Stomach (tissue), 19 donors: ENCODE measurements at places on chromosomes 5 and 9. TPM values are rescaled to one million over a fixed set of nuclear protein-coding genes. Genes with fewer than 3 reads are reported as not detected.
A peak's percentile ranks its signal among the peaks of the same experiment; 100 is the strongest.

GRCh38 chr9:124349267-124349666 is 66.0 kb downstream of the PSMB7 start:
- DNase-seq: no peak

PLPP7 gene
- 1.8 TPM for total RNA-seq

PTGES2 gene
- total RNA-seq: 570 TPM

GRCh38 chr5:145699846-145700245 is 135.3 kb downstream of the PRELID2 start:
- no peak for DNase-seq

ASPN gene
- 9.9 TPM for total RNA-seq

LSM11 gene
- 1.2 TPM for total RNA-seq

DNA sequence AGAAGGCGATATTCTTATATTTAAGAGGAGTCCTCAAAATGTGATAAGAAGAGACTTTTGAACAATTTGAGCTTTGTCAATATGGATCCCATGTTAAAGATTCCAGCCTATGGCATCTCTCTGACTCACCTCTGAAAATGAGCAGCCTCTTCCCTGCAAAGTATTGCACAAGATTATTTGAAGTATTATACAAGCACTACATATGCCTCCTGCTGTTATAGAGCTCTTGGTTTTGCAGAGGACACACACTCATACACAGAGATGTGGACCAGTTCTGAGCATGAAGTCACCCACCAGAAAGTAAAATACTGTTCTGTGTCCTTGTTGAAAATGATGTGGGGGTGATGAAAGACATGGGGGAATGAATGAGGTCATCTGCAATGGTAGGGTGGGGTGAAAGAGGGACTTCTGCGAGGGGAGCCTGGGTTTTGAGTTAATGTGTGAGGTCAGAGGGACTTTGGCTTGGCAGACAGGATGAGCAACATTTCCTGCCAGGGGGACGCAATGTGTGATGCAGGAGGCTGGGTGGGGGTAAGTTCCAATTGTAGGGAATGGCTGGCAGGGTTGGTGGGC is 25.8 kb downstream of the FBXL7 start:
- DNase-seq: no peak

DNA sequence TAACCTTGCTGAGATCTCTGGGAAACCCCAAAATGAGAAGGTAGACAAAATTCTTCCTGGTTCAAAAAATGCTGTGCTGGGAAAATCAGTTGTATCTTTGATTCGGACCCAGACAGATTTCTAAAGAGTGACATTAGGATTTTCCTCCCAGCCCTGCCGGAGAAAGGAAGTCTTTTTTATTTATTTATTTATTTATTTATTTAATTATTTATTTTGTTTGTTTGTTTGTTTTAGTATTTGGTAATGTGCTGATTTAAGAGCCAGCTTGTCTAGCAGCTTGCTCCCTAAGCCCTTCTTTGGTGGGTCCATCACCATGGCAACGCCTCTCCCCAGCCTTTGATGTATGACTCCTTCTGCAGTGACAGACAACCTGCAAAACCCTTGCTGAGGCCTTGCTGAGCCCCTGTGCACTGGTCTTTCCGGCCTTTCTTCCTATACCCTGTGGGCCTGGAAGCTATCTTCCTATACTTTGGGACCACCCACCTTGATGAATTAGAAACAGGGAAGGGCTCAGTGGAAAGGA is 60.6 kb upstream of the AFAP1L1 start:
- DNase-seq: peak; percentile 27

GRCh38 chr9:13900449-13900848 is 413.5 kb downstream of the NFIB start:
- DNase-seq: peak; percentile 9

DNA sequence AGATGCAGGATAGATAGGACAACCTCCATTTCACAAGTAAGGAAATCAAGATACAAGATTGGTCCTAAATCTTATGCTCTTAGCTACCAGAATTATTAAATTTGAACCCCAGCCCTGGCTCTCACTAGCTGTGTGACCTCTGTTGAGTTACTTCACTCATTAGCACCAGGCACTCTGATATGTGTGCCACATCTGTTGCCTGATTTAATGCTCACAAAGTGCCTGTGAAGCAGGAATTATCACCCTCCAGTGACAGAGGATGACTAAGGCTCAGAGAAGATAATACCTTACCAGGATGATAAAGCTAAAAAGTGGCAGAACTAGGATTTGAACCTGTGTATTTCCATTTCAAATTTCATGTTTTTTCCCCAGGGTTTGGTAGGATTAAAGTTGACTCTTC is 110.0 kb downstream of the PLPPR1 start:
- no peak for DNase-seq

GRCh38 chr9:32177396-32177795 is 207.0 kb upstream of the ACO1 start:
- peak; percentile 72 for DNase-seq

PJA2 gene
- 28.1 TPM for total RNA-seq

- no peak for DNase-seq
These were observed 40.1 kb upstream of the TARS1 start for GRCh38 chr5:33400675-33401074.

GRCh38 chr5:13985731-13986418 is 41.4 kb upstream of the DNAH5 start:
- DNase-seq: no peak

- no peak for DNase-seq
These were observed 55.4 kb upstream of the TBC1D2 start for GRCh38 chr9:98310752-98311392.

GRCh38 chr5:141809380-141810096 is 68.7 kb downstream of the PCDH1 start:
- no peak for DNase-seq
